SJCRH30 (cell line): ENCODE measurements at places on chromosomes 4 and X. TPM values are rescaled to one million over a fixed set of nuclear protein-coding genes. Genes with fewer than 3 reads are reported as not detected.

Gene F11
- 0.42 and 0.79 TPM in 2 replicates for total RNA-seq

Gene FDCSP
- not detected in 2 replicates for total RNA-seq

Gene SCD5
- 78.1 and 86.0 TPM in 2 replicates for total RNA-seq

- H3K36me3 ChIP-seq: no peaks in the 10 kb centered on the region
- DNase-seq: peak; percentile 75
- no peaks in the 10 kb centered on the region for H3K27me3 ChIP-seq
- H3K4me1 ChIP-seq: 0 out of 2 replicates have a peak, but pooled peaks cover 7% of the 10 kb centered on the region
- H3K27ac ChIP-seq: no peak overlapping the region
Observed at GRCh38 chrX:25020905-25021449, 5.2 kb upstream of the ARX start.

GRCh38 chrX:117713411-117713810, 403.2 kb downstream of the KLHL13 start:
- no peaks in the 10 kb centered on the region for H3K36me3 ChIP-seq
- H3K4me3 ChIP-seq: no peak overlapping the region
- no peaks in the 10 kb centered on the region for H3K4me1 ChIP-seq
- no peak for DNase-seq
- H3K27me3 ChIP-seq: no peaks in the 10 kb centered on the region

DNA sequence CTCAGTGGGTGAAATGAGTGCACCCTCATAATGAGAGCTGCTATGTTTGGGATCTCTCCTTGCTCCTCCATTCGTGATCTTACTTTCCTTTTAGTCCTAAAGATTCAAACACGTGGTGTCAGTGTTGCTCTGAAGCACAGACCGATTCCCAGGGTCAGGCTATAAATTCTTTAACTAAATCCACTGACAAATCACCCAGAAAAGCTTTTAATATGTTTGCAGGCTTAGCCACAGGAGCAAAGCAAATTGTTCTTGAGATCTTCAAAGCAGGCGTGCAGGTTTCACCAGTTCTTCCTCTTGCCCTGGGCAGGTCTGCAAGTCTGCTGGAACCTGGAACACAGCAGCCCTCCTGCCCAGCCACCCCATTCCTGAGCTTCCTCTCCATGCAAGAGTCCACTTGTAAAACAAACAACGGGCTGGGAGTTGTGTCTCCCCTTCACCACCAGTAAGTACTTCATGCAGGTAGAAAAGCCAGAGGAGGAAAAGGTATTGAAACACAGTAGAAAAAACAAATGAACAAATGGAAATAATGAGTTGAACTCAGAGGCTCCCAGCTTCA, 70.1 kb upstream of the ENPP6 start:
- no peaks in the 10 kb centered on the region for H3K27me3 ChIP-seq
- H3K4me1 ChIP-seq: no peaks in the 10 kb centered on the region
- no peak for DNase-seq
- no peak overlapping the region for H3K4me3 ChIP-seq
- H3K36me3 ChIP-seq: no peaks in the 10 kb centered on the region
- H3K27ac ChIP-seq: no peak overlapping the region

Gene TECRL
- total RNA-seq: not detected in 2 replicates

- peaks cover 18% of the 10 kb centered on the region for H3K4me1 ChIP-seq
- DNase-seq: peak; percentile 80
- H3K4me3 ChIP-seq: no peak overlapping the region
- H3K36me3 ChIP-seq: no peaks in the 10 kb centered on the region
Observed at GRCh38 chrX:65920620-65921019, 119.3 kb downstream of the VSIG4 start.

GRCh38 chr4:152363086-152363485, 172.8 kb downstream of the FBXW7 start:
- H3K4me1 ChIP-seq: no peaks in the 10 kb centered on the region
- DNase-seq: no peak
- no peak overlapping the region for H3K4me3 ChIP-seq
- H3K27ac ChIP-seq: no peak overlapping the region

DNA sequence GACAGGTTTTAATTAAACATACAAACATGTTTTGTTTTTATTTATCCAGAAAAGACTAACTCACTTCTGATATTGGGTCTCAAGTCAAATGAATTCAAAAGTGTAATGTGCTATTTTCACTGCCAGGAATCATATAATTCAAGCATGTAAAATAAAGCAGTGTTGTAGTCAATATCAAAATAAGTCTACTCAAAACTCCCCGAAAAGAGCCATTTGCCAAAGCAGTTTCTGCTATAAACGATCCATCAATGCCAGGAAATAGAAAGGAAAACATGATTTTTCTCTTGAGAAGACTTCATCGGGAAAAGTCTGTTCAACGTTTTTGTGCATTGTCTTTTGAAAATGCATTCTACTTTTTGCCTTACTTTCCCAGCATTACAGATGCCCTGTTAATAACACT, 633.3 kb downstream of the FAT4 start:
- no peaks in the 10 kb centered on the region for H3K36me3 ChIP-seq
- no peak for DNase-seq
- no peak overlapping the region for H3K4me3 ChIP-seq
- H3K27ac ChIP-seq: no peak overlapping the region
- no peaks in the 10 kb centered on the region for H3K27me3 ChIP-seq

- H3K4me1 ChIP-seq: no peaks in the 10 kb centered on the region
- H3K27ac ChIP-seq: no peak overlapping the region
Observed at GRCh38 chr4:38034986-38035882, 75.0 kb downstream of the PTTG2 start.

DNA sequence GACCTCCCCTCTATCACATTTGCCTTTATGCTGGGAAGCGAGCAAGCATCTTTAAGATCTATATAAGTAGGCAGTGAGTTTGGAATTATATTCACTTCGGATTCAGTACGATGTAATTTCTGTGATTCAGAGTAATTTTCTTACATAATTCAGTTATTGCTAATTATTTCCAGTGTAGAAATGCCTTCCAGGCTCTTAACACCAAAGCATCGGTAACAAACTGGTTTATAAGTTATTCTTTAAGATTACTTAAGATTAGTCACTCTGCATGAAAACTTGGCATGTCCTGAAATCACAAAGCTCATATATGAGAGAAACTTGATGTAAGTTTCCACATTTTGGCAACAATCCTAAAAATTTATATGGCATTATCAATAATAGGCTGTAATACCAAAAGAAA, 120.8 kb downstream of the ADAMTS3 start:
- H3K36me3 ChIP-seq: no peaks in the 10 kb centered on the region
- no peak overlapping the region for H3K27ac ChIP-seq
- DNase-seq: no peak
- H3K4me3 ChIP-seq: no peak overlapping the region

Gene TRIM60
- not detected in 2 replicates for total RNA-seq

- H3K4me3 ChIP-seq: no peak overlapping the region
- no peaks in the 10 kb centered on the region for H3K27me3 ChIP-seq
- no peaks in the 10 kb centered on the region for H3K36me3 ChIP-seq
- no peak for DNase-seq
- H3K4me1 ChIP-seq: no peaks in the 10 kb centered on the region
Observed at GRCh38 chrX:49040376-49040955, 2.7 kb downstream of the TFE3 start.

DNA sequence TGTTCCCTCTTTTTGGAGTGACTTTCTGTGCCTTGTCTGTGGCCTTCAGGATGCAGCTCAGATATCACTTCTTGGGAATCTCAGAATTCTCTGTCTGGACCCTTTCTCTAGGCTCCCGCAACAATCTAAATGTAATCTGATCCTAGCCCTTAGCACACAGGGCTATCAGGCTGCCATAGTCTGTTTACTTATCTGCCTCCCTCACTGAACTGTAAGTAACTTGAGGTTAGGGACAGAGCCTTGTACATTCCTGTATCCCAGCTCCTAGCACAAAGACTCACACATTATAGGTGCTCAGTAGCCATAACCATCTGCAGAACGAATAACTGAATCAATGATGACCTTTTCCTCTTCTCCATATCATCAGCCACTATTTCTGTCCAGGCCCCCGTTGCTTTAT, 69.5 kb downstream of the RTL9 start:
- peaks cover 34% of the 10 kb centered on the region for H3K4me1 ChIP-seq
- no peaks in the 10 kb centered on the region for H3K27me3 ChIP-seq
- no peak for DNase-seq
- no peak overlapping the region for H3K4me3 ChIP-seq
- no peak overlapping the region for H3K27ac ChIP-seq

- no peak overlapping the region for H3K4me3 ChIP-seq
- peaks cover 4% of the 10 kb centered on the region; the same call in 1 of the 2 replicates for H3K4me1 ChIP-seq
- H3K36me3 ChIP-seq: no peaks in the 10 kb centered on the region
- H3K27ac ChIP-seq: no peak overlapping the region
- no peaks in the 10 kb centered on the region for H3K27me3 ChIP-seq
Observed at GRCh38 chr4:185120631-185120946, 22.5 kb upstream of the SLC25A4 start.

Gene SPACA5
- not detected in 2 replicates for total RNA-seq

DNA sequence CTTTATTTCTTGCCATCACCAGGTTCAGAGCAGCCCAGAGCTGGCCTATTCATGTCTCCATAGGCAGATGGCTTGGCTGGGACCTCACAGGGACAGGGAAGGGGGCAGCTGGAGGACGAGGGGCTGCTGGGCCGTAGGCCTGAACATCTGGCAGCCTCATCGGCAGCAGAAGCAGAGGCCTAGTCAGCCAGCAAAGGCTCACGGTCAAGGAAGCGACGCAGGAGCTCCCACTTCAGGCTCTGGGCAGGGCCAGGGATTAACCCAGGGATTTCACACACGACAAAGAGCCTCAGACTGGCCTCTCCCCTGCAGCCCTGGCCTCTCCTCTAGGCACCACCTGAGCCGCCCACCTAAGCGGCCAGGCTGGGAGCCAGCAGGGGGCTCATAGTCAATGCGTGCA, 46.0 kb upstream of the MAN2B2 start:
- H3K4me1 ChIP-seq: no peaks in the 10 kb centered on the region
- H3K4me3 ChIP-seq: no peak overlapping the region
- H3K36me3 ChIP-seq: no peaks in the 10 kb centered on the region
- H3K27me3 ChIP-seq: peaks cover 22% of the 10 kb centered on the region
- no peak overlapping the region for H3K27ac ChIP-seq

GRCh38 chrX:124407226-124407625, 60.9 kb downstream of the SH2D1A start:
- no peaks in the 10 kb centered on the region for H3K36me3 ChIP-seq
- no peaks in the 10 kb centered on the region for H3K4me1 ChIP-seq
- no peak overlapping the region for H3K27ac ChIP-seq
- no peak overlapping the region for H3K4me3 ChIP-seq

Gene EFHC2
- total RNA-seq: 0.04 and 0.18 TPM in 2 replicates

Gene GABRB1
- not detected in 2 replicates for total RNA-seq

DNA sequence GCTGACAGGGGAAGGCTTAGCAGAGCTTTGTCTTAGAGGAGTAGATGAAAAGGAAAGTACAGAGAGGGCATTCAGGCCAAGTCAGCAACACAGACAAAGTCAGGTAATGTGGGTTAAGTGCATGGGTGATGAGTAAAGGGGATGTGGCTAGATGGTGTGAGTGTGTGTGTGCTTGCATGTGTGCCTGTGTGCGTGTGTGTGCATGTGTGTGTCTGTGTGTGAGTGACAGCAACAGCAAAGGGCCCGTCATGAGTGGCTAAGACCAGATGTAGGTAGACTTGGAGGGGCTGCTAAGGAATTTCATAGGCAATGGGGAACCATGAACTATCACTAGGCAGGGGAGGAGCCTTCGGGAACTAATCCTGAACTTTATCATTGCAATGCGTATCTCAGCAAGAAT, 2.2 kb upstream of the GPR78 start:
- H3K36me3 ChIP-seq: no peaks in the 10 kb centered on the region
- no peak overlapping the region for H3K27ac ChIP-seq
- H3K4me1 ChIP-seq: no peaks in the 10 kb centered on the region
- no peak for DNase-seq
- no peaks in the 10 kb centered on the region for H3K27me3 ChIP-seq

Gene HPSE
- total RNA-seq: 0.53 and 0.71 TPM in 2 replicates

Gene COL4A6
- 0.15 and 0.18 TPM in 2 replicates for total RNA-seq

DNA sequence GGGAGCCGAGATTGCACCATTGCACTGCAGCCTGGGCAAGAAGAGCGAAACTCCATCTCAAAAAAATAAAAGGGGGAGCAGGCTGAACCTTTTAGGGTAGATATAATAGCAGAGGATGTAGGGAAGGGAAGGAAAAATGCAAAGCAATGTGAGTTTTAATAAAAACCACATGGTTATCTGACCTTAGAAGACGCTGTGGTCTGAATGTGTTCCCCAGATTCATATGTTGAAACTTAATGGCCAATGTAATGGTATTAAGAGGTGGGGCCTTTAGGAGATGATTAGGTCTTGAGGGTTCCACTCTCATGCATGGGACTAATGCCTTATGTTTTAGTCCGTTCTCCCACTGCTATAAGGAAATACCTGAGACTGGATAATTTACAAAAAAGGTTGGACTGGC, 114.1 kb upstream of the STX18 start:
- H3K36me3 ChIP-seq: no peaks in the 10 kb centered on the region
- no peaks in the 10 kb centered on the region for H3K27me3 ChIP-seq
- H3K27ac ChIP-seq: no peak overlapping the region
- DNase-seq: no peak

Gene PAGE1
- not detected in 2 replicates for total RNA-seq

Gene PF4V1
- not detected in 2 replicates for total RNA-seq

Gene RHOH
- total RNA-seq: not detected in 2 replicates

GRCh38 chr4:54229631-54230483, 764 bp downstream of the PDGFRA start:
- no peaks in the 10 kb centered on the region for H3K36me3 ChIP-seq
- no peak overlapping the region for H3K27ac ChIP-seq
- H3K4me1 ChIP-seq: peaks cover 5% of the 10 kb centered on the region; the same call in 1 of the 2 replicates
- no peaks in the 10 kb centered on the region for H3K27me3 ChIP-seq
- peak overlapping the region; percentile 69 for H3K4me3 ChIP-seq

- H3K36me3 ChIP-seq: no peaks in the 10 kb centered on the region
- no peak overlapping the region for H3K4me3 ChIP-seq
- no peaks in the 10 kb centered on the region for H3K4me1 ChIP-seq
- DNase-seq: no peak
- no peak overlapping the region for H3K27ac ChIP-seq
Observed at GRCh38 chrX:34562006-34562405, 95.1 kb downstream of the TMEM47 start.

- H3K27me3 ChIP-seq: no peaks in the 10 kb centered on the region
- no peak overlapping the region for H3K4me3 ChIP-seq
- H3K36me3 ChIP-seq: no peaks in the 10 kb centered on the region
- H3K27ac ChIP-seq: no peak overlapping the region
- DNase-seq: no peak
- no peaks in the 10 kb centered on the region for H3K4me1 ChIP-seq
Observed at GRCh38 chr4:184433258-184433892, 41.0 kb downstream of the IRF2 start.

GRCh38 chr4:54149323-54149722, 49.4 kb downstream of the GSX2 start:
- no peak overlapping the region for H3K27ac ChIP-seq
- no peaks in the 10 kb centered on the region for H3K4me1 ChIP-seq
- no peak for DNase-seq
- no peak overlapping the region for H3K4me3 ChIP-seq

DNA sequence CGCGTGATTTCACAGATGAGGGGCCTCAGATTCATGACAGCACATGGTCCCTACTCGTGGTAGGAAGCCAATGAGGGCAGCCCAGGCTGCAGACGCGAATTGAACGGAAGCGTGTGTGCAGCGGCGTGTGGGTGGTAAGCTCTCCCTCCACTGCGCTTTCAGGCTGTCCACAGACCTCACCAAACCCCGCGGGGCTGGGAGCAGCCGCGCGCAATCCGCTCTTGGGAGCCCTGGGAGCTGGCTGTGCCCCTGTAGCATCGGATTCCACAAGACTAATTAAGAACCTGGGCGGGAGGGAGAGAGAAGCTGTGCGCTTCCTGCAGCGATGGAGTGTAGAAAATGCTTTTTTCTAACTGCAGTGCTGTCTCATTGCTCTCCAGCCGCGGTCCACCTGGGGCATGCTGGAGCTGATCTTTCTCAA, 134.9 kb downstream of the STOX2 start:
- no peak overlapping the region for H3K4me3 ChIP-seq
- no peaks in the 10 kb centered on the region for H3K27me3 ChIP-seq
- no peaks in the 10 kb centered on the region for H3K4me1 ChIP-seq
- no peaks in the 10 kb centered on the region for H3K36me3 ChIP-seq
- no peak overlapping the region for H3K27ac ChIP-seq
- no peak for DNase-seq
